ENCODE measurements at places on chromosomes 7 and 10. TPM values are rescaled to one million over a fixed set of nuclear protein-coding genes. Genes with fewer than 3 reads are reported as not detected.

Gene CEP55
- total RNA-seq = 18.4 TPM

Gene MASTL
- 13.9 TPM for total RNA-seq

Gene SMO
- total RNA-seq = 22.2 TPM

Gene ZNF853
- total RNA-seq = 0.86 TPM

Gene AS3MT
- 12.2 TPM for total RNA-seq

Gene EVX1
- not detected for total RNA-seq

Gene SKIDA1
- total RNA-seq = 2.4 TPM

Gene VSTM4
- total RNA-seq = 20.1 TPM

Gene SLC16A9
- total RNA-seq = 4.1 TPM

Gene OR6B1
- total RNA-seq = not detected

Gene SNX10
- 2.6 TPM for total RNA-seq

Gene FGFR2
- total RNA-seq = 64.0 TPM

Gene PPP1R9A
- under 0.01 TPM for total RNA-seq

Gene DUSP5
- total RNA-seq = 13.7 TPM

Gene CARD11
- under 0.01 TPM for total RNA-seq

Gene TMED4
- 75.7 TPM for total RNA-seq

Gene FOXP2
- 17.0 TPM for total RNA-seq

Gene GRM8
- total RNA-seq = not detected

Gene NKX2-3
- total RNA-seq = not detected
